ENCODE measurements at places on chromosomes 2 and 18.

DNA sequence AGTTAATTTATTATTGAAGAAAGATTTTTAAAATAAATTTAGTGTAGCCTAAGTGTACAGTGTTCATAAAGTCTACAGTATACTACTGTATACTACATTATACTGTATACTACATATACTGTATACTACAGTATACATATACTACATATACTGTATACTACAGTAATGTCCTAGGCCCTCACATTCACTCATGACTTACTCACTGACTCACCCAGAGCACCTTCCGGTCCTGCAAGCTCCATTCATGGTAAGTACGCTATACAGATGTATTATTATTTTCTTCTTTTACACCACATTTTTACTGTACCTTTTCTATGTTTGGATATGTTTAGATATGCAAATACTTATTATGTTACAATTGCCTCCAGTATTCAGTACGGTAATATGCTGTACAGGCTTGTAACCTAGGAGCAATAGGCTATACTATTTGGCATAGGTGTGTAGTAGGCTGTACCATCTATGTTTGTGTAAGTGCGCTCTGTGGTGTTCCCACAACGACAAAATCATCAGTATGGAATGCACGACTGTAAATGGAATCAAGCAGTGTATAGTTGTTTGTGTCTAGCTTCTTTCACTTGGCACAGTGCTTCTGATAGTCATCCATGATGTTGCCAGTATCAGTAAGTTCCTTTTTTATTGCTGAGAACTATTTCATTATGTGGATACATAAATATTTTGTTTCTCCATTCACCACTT is 245.7 kb downstream of the MTX2 start:
- DNase-seq: no peak

DNA sequence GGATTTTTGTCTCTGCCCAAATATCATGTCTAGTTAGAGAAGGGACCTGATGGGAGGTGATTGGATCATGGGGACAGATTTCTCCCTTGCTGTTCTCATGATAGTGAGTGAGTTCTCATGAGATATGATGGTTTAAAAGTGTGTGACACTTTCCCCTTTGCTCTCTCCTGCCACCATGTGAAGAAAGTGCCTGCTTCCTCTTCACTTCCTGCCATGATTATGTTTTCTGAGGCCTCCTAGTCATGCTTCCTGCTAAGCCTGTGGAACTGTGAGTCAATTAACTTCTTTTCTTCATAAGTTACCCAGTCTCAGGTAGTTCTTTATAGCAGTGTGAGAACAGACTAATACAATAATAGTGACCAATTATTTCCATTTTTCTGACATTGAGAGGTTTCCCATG is 167.3 kb upstream of the CYRIA start:
- no peak for DNase-seq

DNA sequence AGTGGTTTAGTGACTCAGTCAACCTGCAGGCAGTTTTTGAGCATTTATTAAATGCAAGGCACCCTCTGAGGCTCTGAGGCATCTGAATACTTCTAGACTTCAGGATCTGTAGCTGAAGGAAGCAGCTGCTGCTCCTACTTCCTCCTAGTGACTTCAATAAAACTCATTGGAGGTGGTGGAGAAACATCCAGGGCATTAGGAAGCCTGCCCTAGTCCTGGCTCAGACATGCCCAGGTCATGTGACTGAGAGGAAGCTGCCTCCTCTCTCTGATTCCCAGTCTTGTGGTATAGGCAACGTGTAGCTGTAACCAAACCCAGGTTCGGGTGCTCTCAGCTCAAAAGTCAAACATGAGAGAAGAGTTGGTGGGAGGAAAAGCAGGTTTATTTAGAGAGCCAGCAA is 287.2 kb upstream of the GYPC start:
- no peak for DNase-seq

DNA sequence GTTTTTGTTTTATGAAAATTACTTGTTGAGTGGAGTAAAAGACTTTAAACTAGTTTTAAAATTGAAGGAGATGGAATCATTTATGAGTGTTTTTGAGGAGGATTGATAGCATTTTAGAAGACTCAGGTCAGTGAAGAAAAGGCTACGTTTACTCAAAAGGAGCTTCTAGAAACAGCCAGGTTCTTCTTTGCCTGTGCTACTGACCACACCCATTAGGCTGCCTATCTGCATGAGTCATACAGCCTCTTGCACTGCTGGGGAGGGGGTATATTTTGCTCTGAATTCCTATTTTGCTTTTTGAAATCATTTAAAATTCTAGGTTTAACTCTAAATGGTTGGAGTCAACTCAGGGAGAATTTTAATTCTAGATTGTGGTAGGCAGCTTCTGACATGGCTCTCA is 22.3 kb downstream of the EFEMP1 start:
- DNase-seq: no peak

GRCh38 chr2:181106229-181106628 is 125.8 kb downstream of the UBE2E3 start:
- DNase-seq: no peak

DNA sequence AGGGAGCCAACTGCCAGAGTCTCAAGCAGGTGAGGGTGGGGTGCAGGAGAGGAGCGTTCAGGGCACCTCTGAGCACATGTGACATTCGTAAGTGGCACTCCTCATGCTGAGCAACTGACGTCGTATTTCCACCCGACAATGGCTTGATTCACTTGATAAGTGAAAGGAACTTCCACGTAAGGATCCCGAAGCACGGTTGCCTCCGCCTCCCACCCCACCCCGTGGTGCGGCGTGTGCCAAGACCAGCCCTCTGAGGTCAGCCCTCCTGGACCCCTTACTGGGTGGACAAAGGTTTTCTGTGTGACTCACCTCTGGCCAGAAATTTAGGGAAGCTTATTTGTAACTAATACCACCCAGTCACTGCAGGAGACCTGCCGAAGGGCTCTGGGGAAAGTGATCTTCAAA is 59.9 kb downstream of the AGAP1 start:
- DNase-seq: no peak

- no peak for DNase-seq
Measured at GRCh38 chr18:23398401-23398800, 54.7 kb upstream of the RIOK3 start.

DNA sequence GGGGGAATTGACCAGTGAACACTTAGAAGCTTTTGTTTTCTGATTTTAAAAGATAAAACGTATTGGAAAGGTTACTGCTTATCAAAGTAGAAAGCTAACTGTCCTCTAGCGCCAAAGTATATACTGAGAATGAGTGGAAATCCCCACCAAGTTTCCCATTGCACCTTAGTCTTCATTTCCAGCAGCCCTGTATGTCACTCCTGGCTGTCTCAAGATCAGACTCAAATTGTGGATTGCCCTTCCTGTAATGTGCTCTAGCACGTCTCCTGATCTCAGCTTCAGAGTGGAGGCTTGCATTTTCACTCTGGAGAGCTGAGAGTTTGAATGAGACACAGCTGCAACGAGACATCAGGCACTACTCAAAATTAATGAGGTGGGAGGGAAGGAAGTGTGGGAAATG is 26.6 kb downstream of the MFF start:
- DNase-seq: no peak

- DNase-seq: no peak
Measured at GRCh38 chr2:56741601-56742102, 557.9 kb downstream of the CCDC85A start.

DNA sequence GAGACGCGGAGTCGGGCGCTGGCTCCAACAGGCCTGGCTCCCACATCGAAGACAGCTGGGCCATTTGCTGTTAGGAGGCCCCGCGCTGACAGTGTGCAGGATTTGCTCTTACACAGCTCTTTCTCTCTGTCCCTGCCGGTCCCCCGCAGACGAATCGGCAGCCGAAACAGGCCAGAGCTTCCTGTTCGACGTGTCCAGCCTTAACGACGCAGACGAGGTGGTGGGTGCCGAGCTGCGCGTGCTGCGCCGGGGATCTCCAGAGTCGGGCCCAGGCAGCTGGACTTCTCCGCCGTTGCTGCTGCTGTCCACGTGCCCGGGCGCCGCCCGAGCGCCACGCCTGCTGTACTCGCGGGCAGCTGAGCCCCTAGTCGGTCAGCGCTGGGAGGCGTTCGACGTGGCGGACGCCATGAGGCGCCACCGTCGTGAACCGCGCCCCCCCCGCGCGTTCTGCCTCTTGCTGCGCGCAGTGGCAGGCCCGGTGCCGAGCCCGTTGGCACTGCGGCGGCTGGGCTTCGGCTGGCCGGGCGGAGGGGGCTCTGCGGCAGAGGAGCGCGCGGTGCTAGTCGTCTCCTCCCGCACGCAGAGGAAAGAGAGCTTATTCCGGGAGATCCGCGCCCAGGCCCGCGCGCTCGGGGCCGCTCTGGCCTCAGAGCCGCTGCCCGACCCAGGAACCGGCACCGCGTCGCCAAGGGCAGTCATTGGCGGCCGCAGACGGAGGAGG is 3.5 kb downstream of the GDF7 start:
- no peak for DNase-seq
